Aorta (tissue), 5 donors: ENCODE measurements at places on chromosomes 4 and X.

GRCh38 chrX:19846995-19847790 lies 40.2 kb downstream of the SH3KBP1 start:
- H3K27ac ChIP-seq, result no peak overlapping the region
- H3K4me1 ChIP-seq, result no peaks in the 10 kb centered on the region
- H3K36me3 ChIP-seq, result no peaks in the 10 kb centered on the region
- H3K27me3 ChIP-seq, result no peaks in the 10 kb centered on the region
- DNase-seq, result no peak

- no peaks in the 10 kb centered on the region for H3K4me1 ChIP-seq
- no peaks in the 10 kb centered on the region for H3K27me3 ChIP-seq
- DNase-seq, result no peak
- H3K27ac ChIP-seq, result no peak overlapping the region
- no peak overlapping the region for H3K4me3 ChIP-seq
These were observed 341.6 kb upstream of the MAOA start for GRCh38 chrX:43314525-43314924.

DNA sequence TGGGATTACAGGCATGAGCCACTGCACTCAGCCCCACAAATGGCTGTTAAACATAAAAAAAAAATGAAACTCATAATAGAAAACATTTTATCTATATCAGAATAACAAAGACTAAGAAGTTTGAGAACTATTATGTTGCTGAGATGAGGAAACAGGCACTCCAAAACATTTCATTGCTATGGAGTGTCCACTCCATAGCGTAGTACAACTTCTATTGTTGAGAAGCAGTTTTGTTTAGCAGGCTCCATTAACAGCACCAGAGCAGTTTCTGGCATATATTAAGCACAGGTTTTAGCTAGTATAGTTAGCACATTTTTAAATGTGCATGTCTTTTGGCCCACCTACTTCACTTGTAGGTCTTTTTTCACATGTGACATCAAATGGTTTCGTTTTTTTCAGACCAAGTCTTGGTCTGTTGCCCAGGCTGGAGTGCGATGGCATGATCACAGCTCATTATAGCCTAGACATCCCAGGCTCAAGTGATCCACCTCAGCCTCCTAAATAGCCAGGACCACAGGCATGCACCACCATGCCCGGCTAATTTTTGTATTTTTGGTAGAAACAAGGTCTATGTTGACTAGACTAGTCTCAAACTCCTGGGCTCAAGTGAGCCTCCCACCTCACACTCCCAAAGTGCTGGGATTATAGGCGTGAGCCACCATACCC lies 5.8 kb downstream of the HMGB2 start:
- no peak overlapping the region for H3K27ac ChIP-seq
- no peak for DNase-seq
- no peaks in the 10 kb centered on the region for H3K36me3 ChIP-seq

GRCh38 chrX:69038188-69038587 lies 127.1 kb downstream of the PJA1 start:
- no peaks in the 10 kb centered on the region for H3K4me1 ChIP-seq
- no peaks in the 10 kb centered on the region for H3K27me3 ChIP-seq
- DNase-seq, result no peak
- H3K27ac ChIP-seq, result no peak overlapping the region

- no peaks in the 10 kb centered on the region for H3K27me3 ChIP-seq
- no peak overlapping the region for H3K4me3 ChIP-seq
- no peaks in the 10 kb centered on the region for H3K4me1 ChIP-seq
- no peak overlapping the region for H3K27ac ChIP-seq
- no peaks in the 10 kb centered on the region for H3K36me3 ChIP-seq
These were observed 331.3 kb upstream of the KLF3 start for GRCh38 chr4:38332699-38333098.

- H3K27ac ChIP-seq, result no peak overlapping the region
- H3K36me3 ChIP-seq, result no peaks in the 10 kb centered on the region
- no peaks in the 10 kb centered on the region for H3K27me3 ChIP-seq
These were observed 186.3 kb downstream of the C4orf33 start for GRCh38 chr4:129282293-129282692.

GRCh38 chr4:78695910-78696309 lies 80.2 kb upstream of the BMP2K start:
- H3K36me3 ChIP-seq, result no peaks in the 10 kb centered on the region
- no peak overlapping the region for H3K27ac ChIP-seq
- H3K4me1 ChIP-seq, result no peaks in the 10 kb centered on the region
- DNase-seq, result no peak

DNA sequence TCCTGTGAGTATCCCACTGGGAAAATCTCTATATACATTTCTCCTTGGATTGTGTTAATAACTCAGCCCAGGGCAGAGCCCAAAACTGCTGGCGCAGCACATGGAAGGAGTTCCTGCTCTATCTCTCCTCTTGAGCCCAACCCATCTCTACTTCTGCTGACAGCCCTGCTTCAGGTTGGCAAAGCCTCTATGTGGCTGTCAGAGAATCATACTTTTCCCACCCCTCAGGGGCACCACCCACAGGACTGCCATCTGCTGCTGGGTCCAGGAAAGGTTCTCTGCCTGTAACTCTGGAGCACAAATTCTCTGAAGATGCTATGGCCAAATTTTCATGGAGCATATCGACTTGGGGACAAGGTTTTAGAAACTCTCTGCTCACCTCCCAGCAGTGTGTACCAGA lies 278.5 kb upstream of the EMCN start:
- DNase-seq, result no peak
- H3K27ac ChIP-seq, result no peak overlapping the region
- no peaks in the 10 kb centered on the region for H3K36me3 ChIP-seq

DNA sequence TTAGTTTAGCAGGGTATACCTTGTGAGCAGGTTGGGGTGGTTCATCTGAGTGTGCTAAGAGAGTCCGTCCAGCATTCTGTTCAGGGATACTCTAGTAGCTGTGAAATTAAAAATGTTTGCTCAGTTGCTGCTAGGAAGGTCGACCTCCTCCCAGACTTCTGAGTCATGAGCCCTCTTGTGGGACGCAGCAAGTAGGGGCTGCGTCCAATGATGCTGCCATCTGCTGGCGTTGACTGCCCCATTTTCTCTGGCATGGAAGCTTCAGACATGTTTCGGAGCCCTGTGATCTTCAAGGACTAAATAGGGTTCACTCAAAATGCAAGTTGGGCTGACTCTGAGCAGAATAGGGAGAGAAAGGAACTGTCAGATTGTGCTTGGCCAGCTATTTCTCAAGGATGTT lies 201.0 kb upstream of the ARSJ start:
- peak; percentile 75 for DNase-seq
- H3K27me3 ChIP-seq, result no peaks in the 10 kb centered on the region
- H3K36me3 ChIP-seq, result no peaks in the 10 kb centered on the region

DNA sequence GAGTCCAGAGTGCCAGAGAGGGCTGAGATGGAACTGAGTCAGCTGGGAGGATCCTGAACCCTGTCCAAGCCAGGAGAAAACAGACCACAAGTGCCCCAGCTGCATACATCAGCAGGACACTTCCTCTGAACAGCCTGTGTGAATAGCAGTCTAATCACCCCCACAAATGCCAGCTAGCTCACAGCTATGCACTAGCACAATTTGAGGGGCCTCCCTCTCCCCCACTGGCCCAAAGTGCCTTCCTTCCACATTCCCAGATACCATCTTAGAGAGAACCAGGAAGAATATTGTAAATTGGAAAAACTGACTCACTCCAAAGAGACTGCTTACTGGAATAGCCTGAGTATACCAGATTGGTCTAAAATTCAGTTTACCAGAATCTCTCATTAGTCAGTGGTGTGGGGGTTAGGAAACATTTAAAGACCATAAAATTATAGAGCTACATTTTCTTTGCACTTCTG lies 292.6 kb upstream of the KLF3 start:
- no peak overlapping the region for H3K4me3 ChIP-seq
- peaks cover 11% of the 10 kb centered on the region for H3K4me1 ChIP-seq
- peak; percentile 58 for DNase-seq
- H3K27me3 ChIP-seq, result no peaks in the 10 kb centered on the region

- peaks cover 2% of the 10 kb centered on the region for H3K36me3 ChIP-seq
- peaks cover 4% of the 10 kb centered on the region for H3K4me1 ChIP-seq
- no peak for DNase-seq
- H3K4me3 ChIP-seq, result no peak overlapping the region
These were observed 53.9 kb downstream of the LRP2BP start for GRCh38 chr4:185341841-185342240.

DNA sequence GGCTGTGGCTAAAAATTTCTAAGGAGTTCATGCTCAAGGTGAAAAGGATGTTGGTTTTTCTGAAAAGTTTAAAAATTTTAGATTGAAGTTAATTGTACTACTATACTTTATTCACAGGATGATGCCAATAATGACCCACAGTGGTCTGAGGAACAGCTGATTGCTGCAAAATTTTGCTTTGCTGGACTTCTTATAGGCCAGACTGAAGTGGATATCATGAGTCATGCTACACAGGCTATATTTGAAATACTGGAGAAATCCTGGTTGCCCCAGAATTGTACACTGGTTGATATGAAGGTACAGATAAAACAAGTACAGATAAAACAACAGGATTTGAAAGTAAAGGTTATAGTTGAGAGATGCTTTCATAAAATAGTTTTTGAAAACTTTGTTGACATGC lies 12.2 kb downstream of the PAICS start:
- DNase-seq, result no peak
- H3K27ac ChIP-seq, result no peak overlapping the region
- no peaks in the 10 kb centered on the region for H3K4me1 ChIP-seq
- H3K27me3 ChIP-seq, result no peaks in the 10 kb centered on the region
- no peak overlapping the region for H3K4me3 ChIP-seq
- no peaks in the 10 kb centered on the region for H3K36me3 ChIP-seq

GRCh38 chr4:158189422-158189821 lies 16.6 kb upstream of the GASK1B start:
- H3K4me1 ChIP-seq, result no peaks in the 10 kb centered on the region
- no peaks in the 10 kb centered on the region for H3K27me3 ChIP-seq
- DNase-seq, result no peak
- no peak overlapping the region for H3K4me3 ChIP-seq
- H3K27ac ChIP-seq, result no peak overlapping the region

GRCh38 chrX:130975947-130976346 lies 72.9 kb upstream of the ENOX2 start:
- H3K4me1 ChIP-seq, result no peaks in the 10 kb centered on the region
- H3K36me3 ChIP-seq, result no peaks in the 10 kb centered on the region
- no peak for DNase-seq

- H3K4me3 ChIP-seq, result no peak overlapping the region
- no peaks in the 10 kb centered on the region for H3K36me3 ChIP-seq
- no peaks in the 10 kb centered on the region for H3K27me3 ChIP-seq
- no peaks in the 10 kb centered on the region for H3K4me1 ChIP-seq
- DNase-seq, result no peak
These were observed 59.4 kb upstream of the RBPJ start for GRCh38 chr4:26261405-26261804.

GRCh38 chrX:80799584-80799983 lies 10.1 kb downstream of the BRWD3 start:
- no peaks in the 10 kb centered on the region for H3K27me3 ChIP-seq
- no peak for DNase-seq
- no peak overlapping the region for H3K27ac ChIP-seq
- no peaks in the 10 kb centered on the region for H3K4me1 ChIP-seq
- no peaks in the 10 kb centered on the region for H3K36me3 ChIP-seq
- H3K4me3 ChIP-seq, result no peak overlapping the region

DNA sequence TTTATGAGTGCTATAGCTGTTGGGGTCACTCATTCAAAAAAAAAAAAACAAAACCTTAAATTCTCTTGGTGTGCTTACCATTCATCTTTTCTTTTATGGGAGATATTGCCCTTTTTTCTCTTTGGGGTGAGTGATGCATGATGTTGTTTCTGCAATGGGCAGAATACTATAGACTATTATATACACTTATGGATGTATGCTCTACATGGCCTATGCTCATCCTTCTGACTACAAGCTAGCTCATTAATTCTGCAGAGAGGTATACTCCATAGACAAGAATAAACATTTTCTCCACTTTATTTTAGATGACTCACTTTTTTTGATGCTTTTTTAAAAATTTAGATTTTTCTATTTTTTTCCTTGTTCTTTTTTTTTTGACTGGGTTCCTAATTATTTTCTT lies 160.3 kb upstream of the ANK2 start:
- no peaks in the 10 kb centered on the region for H3K27me3 ChIP-seq
- H3K36me3 ChIP-seq, result no peaks in the 10 kb centered on the region
- H3K4me1 ChIP-seq, result no peaks in the 10 kb centered on the region
- DNase-seq, result no peak

DNA sequence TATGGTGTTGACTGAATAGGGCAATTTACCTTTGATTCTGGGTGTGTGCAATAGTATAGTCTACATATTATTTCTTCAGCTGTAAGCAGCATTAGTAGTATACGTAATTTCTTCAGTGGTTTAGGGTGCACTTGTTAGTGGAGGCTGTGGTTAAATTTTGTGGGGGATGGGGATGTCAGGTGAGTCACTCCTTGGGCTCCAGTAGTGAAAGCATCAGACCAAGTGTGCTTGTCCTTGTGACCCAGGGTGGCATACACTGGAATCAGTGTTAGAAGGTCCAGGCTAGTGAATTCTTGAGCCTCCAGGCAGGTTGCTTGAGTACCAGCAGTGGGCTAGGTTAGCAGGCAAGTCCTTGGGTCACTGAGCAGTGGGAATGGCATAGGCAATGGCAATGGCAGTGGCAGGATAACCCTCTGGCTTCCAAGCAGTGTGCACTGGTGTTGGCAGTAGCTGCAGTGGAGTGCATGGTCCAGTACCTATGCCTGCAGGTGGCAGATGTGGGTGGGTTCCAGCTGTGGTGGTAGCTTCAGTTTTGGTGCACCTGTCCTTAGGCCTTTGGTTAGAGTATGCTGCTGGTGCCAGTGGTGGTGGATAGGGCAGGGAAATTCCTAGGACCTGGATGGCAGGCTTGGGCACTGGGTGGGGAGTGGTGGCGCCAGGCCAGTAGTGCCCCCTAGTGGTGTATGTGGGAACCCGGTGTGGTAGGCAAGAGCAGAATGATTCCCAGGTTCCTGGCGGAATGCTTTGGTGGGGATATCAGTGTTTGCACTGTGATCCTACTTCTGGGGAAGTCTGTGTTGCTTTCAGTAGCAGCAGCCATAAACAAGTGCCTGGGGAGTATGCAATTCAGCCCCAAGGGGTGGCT lies 531.0 kb downstream of the SMARCA1 start:
- no peak overlapping the region for H3K27ac ChIP-seq
- DNase-seq, result no peak
- no peaks in the 10 kb centered on the region for H3K27me3 ChIP-seq
- no peaks in the 10 kb centered on the region for H3K4me1 ChIP-seq

GRCh38 chr4:36363024-36363423 lies 81.6 kb downstream of the DTHD1 start:
- no peak for DNase-seq
- H3K27me3 ChIP-seq, result no peaks in the 10 kb centered on the region
- no peak overlapping the region for H3K27ac ChIP-seq
- no peaks in the 10 kb centered on the region for H3K4me1 ChIP-seq

GRCh38 chr4:153521999-153522801 lies 56.0 kb downstream of the TMEM131L start:
- no peak for DNase-seq
- H3K27ac ChIP-seq, result peak overlapping the region; percentile 30
- H3K27me3 ChIP-seq, result no peaks in the 10 kb centered on the region
- H3K4me3 ChIP-seq, result no peak overlapping the region
- H3K4me1 ChIP-seq, result peaks cover 19% of the 10 kb centered on the region

- DNase-seq, result no peak
- H3K4me1 ChIP-seq, result no peaks in the 10 kb centered on the region
- no peak overlapping the region for H3K4me3 ChIP-seq
- H3K36me3 ChIP-seq, result no peaks in the 10 kb centered on the region
- no peak overlapping the region for H3K27ac ChIP-seq
These were observed 253.4 kb upstream of the CASK start for GRCh38 chrX:42176789-42177188.
